Jurkat, Clone E6-1 (cell line): ENCODE measurements at places on chromosomes 5 and 9.

GRCh38 chr5:140220032-140220697 lies 45.2 kb downstream of the CYSTM1 start:
- no peak for DNase-seq

DNA sequence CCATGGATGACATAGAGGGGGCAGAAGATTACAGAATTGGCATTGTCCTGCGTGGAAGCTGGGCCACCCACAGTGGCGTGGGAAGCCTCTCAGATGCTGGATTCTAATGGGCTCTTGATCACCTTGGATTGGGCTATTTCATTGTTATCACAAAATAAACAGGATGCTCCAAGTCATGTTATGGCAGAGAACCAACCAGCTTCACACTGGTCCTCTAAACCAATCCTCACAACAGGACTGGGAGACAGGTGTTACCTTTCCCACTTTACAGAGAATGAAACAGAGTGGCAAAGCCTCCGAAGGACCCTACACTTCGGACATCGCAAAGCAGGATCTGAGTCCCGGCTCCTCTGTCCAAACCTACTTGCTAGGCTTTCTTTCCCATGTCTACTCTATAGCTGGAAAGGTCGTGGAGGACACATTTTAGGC lies 455 bp upstream of the SMIM3 start:
- no peak for DNase-seq

GRCh38 chr5:62299101-62299500 lies 6.9 kb upstream of the KIF2A start:
- no peak for DNase-seq

GRCh38 chr9:131545003-131545785 lies at the start of gene PRRT1B:
TSS of gene PRRT1B (plus strand) at chr9:131545523. CDS start at chr9:131545616, 93 bp downstream.
- no peak for DNase-seq

DNA sequence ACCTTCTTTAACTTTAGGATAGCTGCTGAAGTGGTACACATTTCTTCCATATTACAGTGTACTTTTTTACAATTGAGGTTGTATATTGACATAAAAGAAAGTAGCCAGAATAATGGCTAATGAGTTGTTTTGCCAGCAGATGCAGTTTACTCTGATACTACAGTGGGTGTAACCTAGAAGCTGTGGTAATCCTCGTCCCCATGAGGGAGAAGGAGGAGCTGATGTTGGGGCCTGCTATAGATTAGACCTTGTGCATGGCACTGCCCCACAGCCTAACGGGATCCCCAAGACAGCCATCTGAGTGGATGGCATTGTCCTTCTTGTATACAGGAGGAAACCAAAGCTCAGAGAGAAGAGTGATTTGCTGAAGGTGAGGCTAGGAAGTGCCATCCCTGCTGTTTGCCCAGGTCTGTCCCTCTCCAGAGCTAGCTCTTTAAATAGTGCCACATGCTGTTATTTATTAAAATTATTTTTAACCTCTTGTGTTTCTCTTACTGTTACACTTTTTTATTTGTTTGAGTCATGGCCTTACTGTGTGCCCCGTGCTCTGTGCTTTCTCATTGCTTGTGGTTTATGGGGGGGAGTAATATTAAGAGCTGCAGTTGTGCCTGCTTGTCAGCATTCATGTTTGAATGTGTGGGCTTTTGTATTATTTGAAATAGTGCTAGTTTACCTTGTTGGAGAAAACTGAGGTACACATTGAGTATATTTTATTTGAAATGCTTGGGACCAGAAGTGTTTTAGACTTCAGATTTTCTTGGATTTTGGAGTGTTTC lies 65.3 kb downstream of the ICE1 start:
- no peak for DNase-seq

DNA sequence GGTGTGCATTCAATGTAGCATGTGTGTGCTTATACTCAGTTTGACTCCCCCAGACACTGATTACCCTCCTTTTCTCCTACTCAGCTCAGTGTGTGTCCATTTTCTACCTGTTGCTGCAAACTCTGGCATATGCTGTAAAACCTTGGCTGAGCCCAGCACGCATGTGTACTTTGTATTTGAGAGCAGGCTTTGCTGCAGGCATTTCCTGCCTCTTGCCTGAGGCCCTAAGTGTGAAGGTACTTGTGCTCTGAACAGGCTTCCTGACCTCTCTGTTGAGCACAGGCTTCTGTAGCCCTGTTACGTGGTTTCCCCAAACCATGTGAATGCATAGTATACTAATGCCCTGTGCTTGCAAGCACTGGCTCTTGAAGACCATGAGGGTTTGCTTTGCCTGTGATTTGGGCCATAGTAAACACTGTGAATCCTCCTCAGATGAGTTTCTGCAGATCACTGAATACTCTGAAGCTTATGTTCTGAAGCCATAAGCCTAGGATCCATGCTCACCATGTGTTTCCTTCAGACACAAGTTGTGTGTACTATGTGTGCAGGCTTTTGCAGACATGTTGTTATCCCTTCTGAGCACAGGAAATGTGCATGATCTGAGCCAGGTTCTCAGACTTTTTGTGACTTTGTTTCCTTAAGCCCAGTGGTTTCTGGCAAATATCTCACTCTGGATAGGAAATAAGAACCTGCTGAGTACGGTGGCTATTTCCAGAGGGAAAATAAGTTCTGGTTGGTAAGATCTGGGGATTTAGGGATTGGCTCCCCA lies 124.9 kb upstream of the RUSC2 start:
- peak; percentile 64 for DNase-seq

GRCh38 chr5:108749128-108749861 lies 1.6 kb downstream of the FER start:
- no peak for DNase-seq

DNA sequence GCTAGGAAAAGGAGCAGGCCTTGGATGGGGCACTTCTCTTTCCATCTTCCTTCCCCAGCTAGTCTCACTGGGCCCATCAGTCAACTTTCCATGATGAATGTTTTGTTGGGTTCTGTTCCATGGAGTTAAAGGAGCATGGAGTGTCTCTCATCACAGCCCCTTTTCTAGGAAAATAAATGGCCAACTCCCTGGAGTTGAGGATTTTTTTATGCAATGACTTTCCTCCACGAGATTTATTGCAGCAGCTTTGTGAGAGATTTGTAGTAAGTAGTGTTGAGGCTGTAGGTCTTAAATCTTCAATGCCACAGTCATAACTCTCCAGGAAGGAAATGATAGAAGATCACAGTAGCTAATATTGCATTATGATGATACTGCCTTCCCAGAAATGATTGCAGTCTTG lies 45.6 kb upstream of the SLC44A1 start:
- no peak for DNase-seq
